ENCODE measurements at places on chromosomes 1 and 21.

GRCh38 chr1:212451416-212452322, 18.9 kb downstream of the NENF start:
- no peak for ATAC-seq

GRCh38 chr1:109786531-109787021, 22.9 kb upstream of the EPS8L3 start:
- no peak for ATAC-seq

DNA sequence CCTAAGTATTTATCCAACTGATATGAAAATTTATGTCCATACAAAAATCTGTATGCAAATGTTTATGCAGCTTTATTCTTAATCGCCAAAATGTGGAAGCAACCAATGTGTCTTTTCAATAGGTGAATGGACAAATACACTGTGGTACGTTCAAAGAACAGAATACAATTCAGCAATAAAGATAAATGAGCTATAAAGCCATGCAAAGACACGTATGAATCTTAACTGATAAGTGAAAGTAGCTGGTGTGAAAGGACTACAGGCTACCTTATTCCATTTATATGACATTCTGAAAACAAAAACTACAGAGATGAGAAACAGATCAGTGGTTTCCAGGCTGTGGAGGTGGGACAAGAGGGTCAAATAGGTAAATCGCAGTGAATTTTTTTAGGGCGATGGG, 419.6 kb upstream of the B3GALT2 start:
- no peak for ATAC-seq

- ATAC-seq, result peak; percentile 48
Observed at GRCh38 chr1:229410692-229411433, 23.0 kb downstream of the ACTA1 start.

DNA sequence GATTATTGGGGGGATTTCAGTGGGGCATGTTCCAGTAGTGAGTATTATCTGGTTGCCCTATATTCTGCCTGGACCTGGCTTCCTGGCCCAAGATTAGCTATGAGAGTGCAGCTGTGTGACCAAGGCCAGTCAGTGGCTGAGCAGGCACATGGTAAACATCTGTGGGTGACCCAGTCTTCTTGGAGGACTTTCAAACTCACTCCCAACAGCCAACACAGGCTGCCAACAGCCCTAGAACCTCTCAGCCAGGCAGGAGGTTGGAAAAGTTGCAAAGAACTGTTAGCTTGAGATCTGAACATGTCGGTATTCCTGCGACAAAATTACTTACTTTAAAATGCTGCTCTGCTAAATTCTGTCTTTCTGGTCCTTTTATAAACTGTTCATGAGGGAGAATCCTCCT, 192.4 kb downstream of the TGFBR3 start:
- ATAC-seq, result no peak

GRCh38 chr1:211174375-211174774, 40.4 kb upstream of the KCNH1 start:
- no peak for ATAC-seq

- ATAC-seq, result no peak
Observed at GRCh38 chr1:204426971-204427701, 15.5 kb upstream of the PPP1R15B start.

- ATAC-seq, result no peak
Observed at GRCh38 chr1:10678402-10678801, 118.0 kb downstream of the CASZ1 start.

- no peak for ATAC-seq
Observed at GRCh38 chr1:7422081-7422480, 349.0 kb upstream of the VAMP3 start.

GRCh38 chr1:178723546-178723945, 1.5 kb upstream of the RALGPS2 start:
- no peak for ATAC-seq

DNA sequence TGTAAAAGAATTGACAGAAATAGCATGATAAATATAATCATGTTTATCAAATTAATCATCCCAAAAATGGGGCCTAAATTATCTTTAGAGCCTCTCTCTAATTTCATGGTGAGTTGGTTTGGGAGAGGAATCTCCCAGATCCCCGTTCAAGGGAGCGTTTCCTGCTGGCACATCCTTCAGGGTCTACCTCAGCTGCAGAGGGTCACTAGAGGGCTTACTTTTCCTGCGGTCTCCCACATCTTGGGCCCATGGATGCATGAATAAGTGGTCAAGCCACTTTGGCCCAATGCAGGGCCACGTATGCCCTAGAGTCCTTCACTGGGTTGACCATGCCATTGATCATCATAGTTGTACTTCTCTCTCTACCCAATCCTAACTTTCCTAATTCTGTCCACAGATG, 164.1 kb downstream of the USP25 start:
- no peak for ATAC-seq

DNA sequence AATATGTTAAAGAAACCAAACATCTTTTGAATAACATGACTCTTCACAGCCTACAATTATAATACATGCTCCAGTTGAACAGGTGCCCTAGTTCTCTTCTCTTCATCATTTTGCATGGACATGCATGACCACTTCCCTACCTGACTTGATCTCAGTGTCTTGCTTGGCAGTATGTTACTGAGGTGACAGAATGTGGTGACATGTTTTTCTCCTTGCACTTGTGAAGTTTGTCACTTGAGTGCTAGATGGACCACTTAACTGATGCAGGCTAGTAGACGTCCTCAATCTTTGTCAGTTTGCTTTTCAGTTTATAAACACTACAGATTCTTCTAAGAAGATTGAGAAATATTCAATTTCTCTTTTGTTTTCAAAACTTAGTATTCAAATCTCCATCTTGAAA, 10.1 kb upstream of the KRTAP13-2 start:
- ATAC-seq, result no peak

GRCh38 chr1:73310797-73311381, 887.1 kb downstream of the LRRIQ3 start:
- no peak for ATAC-seq

- ATAC-seq, result no peak
Observed at GRCh38 chr1:187985145-187985896, 1156.6 kb downstream of the PLA2G4A start.

DNA sequence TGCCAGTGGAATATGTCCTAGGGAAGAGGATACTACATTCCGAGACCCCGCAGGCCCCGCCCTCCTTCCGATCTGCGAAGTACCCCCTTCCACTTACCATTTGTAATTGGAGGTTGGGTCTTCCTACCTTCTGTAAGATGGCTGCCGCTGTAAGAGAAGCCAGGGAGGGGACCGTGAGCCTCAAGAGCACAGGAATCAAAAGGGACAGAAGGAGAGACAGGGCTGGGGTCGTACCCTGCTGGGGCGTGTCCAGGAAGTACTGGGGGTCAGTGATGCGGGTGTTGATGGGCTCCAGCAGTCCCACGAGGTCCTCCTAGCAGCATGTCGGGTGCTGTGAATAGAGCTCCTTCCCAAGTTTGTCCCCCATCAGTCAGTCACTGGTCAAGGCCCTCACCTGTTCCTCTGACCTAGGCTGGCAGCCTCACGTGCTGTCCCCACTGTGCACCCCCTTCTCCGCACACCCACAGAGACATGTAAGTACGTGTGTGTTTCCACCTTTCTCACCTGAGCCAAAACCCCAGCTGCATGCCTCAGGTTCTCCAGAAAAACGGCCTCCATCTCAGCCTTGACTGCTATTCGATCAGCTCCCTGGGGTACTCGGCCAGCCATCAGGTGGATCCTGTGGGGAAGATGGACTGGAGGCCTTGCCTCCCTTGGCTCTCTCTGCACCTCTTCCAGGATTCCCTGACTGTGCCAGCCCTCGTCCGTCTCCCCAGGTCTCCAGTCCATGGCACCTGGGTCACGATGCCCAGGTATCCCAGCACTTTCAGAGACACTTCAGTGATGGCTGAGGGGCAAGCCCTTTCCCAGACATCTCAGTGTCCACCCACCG, 1.8 kb downstream of the HYI start:
- ATAC-seq, result no peak

DNA sequence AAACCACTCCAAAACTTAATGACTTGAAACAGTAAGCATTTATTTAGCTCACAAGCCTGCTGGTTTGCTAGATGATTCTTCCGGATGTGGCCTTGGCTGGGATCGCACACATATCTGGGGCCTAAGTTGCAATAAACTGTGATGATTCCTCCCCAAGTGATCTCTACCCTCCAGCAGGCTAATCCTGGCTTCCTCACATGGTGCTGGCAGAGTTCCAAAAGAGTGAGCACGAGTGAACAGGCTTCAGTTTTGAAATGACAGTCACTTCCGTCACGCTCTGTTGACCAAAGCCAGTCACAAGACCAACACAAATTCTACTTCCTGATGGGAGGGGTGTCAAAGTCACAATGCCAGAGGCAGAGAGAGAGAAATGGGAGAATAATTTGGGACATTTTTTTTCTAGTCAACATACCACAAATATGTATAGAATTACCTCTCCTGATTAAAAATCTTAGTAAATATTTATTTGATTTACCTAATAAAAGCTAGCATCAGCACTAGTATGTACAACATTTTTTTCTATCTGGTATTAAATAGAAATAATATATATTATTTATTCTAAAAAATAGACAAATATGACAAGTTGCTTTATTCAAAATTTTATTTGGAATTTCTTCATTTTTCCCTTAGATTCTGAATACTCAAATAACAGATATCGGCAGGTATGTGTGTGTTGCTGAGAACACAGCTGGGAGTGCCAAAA, 292.7 kb downstream of the TPR start:
- ATAC-seq, result no peak

- no peak for ATAC-seq
Observed at GRCh38 chr1:56509713-56510641, 69.4 kb downstream of the PLPP3 start.

DNA sequence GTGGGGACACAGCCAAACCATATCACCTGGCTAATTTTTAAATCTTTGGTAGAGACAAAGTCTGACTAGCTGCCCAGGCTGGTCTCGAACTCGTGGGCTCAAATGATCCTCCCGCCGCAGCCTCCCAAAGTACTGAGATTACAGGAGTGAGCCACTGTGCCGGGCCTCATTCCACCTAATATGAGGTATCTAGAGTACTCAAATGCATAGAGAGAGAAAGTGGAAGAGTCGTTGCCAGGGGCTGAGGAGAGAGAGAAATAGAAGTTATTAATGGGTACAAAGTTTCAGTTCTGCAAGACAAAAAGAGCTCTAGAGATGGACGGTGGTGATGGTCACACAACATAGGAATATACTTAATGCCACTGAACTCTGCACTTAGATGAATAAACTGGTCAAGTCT, 119.6 kb downstream of the TOMM20 start:
- no peak for ATAC-seq

Data from activated CD4-positive, CD25-positive, alpha-beta regulatory T cell treated with anti-CD3 and anti-CD28 coated beads, Interleukin-2, amount 50 U/mL, for 24 hours (primary cell).